ENCODE measurements at places on chromosomes 5 and 9.
A peak's percentile ranks its signal among the peaks of the same experiment; 100 is the strongest.

DNA sequence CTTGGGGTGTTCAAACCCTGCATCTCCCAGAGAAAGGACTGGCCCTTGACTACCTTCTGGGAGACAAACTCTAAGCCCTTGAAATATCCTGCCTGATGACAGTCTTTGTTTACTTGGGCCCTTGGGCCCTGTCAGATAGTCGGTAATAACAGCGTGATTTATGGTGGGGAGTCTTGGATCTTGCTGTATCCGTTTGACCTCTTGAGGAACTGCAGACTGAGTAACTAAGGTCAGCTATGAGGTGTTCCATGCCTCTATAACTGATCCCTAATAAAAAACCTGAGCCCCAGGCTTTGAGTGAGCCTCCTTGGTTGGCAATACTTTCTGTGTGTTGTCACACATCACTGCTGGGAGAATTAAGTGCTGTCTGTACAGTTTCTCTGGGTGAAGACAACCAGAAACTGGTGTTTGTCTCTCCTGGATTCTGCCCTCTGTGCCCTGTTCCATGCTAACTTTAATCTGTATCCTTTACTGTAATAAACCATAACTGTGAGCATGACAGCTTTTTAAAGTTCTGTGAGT, 56.2 kb upstream of the ANKRD33B start:
- DNase-seq, result no peak

DNA sequence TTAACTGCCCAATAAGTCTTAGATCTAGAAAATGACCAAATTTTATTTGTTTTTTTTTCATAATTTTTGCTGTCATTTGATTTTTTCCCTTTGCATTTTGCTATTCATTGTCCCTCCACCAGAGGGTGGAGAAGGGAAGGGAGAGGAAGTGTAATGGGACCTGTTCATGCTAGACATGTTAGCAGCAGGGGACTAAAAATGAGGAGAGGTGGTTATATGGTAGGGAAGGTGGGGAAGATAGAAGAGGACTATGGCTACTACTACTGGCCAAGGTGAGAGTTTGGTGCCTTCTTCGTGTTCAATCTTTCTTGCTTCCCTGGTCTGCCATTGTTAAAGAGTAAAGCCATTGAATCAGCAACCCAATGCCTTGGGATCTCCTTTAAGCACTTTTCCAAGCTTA, 6.4 kb downstream of the GRIA1 start:
- no peak for DNase-seq

- no peak for DNase-seq
These were observed 232.9 kb downstream of the NFIB start for GRCh38 chr9:14080959-14081542.

DNA sequence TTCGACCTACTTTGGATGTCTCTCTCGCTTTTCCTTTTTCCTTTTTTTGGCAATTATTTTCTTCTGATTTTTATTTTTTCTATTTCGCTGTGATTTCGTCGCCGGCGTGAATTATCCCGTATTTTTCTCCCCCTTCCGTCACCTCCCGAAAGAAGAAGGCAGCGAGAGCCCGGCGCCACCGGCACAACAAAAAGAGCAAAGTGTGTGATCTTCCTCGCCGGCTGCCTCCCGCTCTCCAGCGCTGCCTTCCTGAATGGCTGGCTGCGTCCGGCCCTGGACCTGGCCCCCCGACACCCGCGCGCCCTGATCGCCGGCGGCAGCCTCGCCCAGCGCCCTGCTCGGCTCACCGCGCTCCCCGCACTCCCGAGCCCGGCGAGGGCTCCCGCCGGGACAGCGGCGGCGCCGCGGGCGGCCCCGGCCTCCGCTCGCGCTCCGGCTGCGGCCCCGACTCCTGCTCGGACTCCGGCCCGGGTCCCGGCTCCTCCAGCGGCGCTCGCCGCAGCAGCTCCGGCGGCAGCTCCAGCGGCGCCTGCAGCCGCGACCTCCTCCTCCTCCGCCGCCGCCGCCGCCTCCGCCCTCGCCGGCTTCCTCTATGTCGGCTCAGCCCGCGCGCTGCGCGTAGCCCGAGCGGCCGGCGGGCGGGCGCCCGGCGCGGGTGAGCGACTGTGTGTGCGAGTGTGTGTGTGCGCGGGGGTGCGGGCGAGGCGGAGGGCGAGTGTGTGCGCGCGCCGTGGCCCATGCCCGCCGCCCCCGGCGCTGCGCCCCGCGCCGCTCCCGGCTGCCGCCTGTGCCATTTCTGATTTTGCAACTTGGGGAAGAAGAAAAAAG, 960 bp downstream of the NR2F1 start:
- DNase-seq, result peak; percentile 75

DNA sequence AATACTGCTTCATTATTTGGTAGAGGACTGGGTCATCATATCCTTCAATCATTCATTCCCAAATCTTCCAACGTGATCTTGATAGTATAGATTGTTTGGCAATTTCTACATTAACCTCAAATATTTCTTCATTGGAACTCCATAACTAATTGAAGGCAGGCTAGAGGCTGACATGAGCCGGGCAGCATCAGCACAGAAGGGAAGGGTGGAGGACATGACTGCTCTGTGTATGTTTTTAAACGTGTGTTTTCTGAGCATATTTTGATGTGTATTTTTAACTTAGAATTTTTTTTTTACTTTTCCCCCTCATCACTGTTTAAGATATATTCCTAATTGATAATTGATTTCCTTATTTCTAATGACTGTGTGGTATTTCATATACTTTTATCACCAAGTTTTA, 12.6 kb downstream of the DDX4 start:
- no peak for DNase-seq

GRCh38 chr9:99345942-99346341, 123.9 kb downstream of the SEC61B start:
- DNase-seq, result no peak

- no peak for DNase-seq
These were observed 25.3 kb downstream of the PTPA start for GRCh38 chr9:129136446-129137035.

- no peak for DNase-seq
These were observed 47.7 kb upstream of the TLX3 start for GRCh38 chr5:171261361-171261760.

GRCh38 chr9:14849851-14850250, 60.4 kb downstream of the FREM1 start:
- no peak for DNase-seq

DNA sequence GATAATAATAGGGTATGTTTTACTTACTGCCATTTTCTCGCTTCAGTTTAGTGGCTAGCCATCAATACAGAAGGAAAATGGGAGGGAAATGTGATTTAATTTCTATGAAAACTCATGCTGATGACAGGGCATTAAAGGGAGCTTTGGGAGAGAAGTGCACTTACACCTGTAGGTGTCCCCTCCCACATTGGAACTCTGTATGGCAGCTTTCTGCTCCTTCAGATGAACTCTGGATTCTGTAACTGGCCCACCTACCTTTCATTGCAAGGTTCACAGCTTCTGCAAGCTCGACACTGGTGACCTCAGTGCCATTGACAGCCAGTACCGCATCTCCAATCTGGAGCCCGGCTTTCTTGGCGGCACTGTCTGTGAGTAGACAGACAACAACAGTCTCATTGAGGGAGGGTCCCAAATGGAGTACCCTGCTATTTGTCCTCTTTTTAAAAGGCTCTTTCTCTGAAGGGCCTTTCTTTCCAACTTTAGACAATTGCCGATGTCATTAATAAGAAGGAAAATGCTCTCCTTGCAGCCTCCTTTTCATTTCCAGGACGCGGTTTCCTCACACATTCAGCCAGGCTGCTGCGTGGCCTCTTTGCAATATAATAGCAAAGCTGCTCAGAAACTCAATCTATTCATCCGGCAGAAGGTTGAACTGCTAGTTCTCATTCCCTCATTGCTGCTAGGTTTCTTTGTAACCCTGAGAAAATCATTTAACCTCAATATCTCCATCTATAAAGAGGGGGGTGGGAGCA, 63.6 kb downstream of the NUDT12 start:
- DNase-seq, result no peak

DNA sequence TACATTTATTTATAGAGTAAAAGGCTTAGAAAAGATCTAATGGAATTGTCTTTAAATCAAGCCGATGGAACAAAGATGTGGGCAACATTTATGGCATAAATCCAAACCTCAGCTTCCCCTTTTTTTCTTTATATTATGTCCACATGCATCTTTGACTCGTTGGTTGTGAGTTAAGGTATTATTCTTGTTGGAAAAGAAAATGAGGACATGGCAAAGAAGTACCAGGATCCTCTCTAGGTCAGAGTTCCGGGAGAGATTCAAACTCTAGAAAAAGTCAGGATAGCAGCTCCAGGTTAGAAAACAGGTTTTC, 508 bp upstream of the NME5 start:
- no peak for DNase-seq

DNA sequence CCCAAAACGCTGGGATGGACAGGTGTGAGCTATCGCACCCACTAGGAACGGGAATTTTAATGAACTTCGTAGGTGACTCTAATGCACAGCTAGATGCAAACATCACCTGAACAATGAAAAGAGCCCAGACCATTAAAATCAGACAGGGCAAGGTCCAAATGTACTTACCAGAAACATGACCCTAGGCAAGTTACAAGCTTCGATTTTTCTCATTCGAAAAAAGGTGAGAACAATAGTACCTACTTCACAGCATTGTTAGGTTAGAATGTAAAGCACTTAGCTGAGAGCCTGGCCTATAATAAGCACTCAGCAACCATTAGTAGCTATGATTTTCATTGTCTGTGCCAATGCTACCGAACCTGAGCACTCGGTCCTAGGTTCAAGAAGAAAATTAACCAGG, 5.8 kb upstream of the KLHL3 start:
- DNase-seq, result no peak

DNA sequence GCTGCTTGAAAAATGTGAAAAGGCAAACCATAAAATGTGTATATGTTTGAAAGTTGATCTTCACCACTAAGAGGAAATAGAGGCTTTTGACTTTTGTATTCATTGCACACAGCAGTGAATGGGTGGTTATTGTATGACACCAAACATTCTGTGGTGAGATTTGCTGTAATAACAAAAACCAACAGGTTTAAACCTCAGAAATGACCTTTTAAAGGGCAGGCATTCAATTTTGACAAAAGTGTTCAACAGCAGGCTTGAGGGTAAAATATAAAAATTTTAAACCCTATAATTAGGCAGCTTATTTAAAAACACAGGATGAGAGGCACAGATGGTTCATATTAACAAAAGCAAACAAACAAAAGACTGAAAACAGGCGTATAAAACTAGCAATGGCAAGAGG, 128.1 kb upstream of the NUDT12 start:
- no peak for DNase-seq

GRCh38 chr9:26131886-26132285, 453.6 kb upstream of the TUSC1 start:
- no peak for DNase-seq

DNA sequence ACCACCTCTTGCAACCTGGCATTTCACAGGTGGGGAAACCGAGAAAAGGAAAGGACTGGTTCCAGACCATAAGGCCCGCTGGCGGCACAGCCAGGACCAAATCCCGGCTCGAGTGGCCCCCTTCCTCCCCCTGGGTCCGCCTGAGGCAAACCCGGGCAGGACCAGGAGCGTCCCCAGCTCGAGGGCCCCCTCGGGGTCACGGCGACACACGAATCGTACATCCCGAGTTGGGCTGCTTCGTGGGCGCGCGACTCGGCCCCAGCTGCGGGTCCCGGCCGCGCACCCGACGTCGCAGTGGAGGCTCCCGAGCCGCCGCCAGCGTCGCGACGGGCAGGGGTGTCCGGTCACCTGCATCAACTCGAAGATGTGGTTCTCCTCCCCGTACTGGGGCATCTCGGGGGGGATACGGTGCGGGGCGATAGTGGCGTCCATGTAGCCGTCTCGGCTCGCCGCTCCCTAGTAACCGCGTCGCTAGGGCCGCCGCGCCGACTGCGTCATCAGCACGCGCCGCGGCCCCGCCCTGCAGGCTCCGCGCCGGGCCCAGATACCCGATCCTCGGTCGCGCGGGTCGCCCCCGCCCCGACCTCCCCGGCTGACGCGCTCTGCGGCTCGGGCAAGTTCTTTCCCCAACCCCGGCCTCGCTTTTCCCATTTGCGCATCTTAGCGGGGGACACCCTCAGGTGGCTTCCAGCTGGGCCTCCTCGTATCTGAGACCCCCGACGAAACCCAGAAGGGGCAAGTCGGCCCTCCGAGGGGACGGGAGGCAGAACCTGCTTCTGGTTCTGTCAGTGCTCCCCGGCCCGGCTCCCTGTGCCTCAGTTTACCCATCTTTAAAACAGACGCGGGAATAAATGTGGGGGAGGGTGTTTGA, at the start of gene AK8:
AK8 (minus strand) TSS at position 461 of the 871 bp plus-strand sequence; CDS start at position 432, 29 bp downstream.
- peak; percentile 85 for DNase-seq
